Stimulated activated CD4-positive, alpha-beta T cell treated with anti-CD3 and anti-CD28 coated beads, TNF-alpha, amount 100 ng/mL, for 4 hours (primary cell): ENCODE measurements at places on chromosomes 6 and 20.

DNA sequence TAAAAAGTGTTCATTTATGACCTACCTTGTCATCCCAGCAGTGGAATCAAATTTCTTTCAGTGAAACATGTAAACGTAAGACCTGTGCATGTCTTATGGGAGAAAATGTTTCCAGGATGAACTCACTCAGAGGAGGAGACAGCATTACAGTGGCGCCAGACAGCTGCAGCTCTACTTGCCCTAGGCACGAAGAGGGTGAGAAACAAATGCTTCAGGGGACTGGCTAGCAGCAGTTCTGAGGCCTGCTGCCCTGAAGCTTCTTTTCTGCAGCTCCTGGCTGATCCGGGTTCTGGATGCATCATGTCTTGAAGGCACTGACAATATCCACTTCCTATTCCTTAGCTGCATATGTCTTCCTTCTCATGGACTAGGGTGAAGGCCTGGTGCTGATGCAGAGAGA is 120.2 kb downstream of the QRSL1 start:
- no peak for DNase-seq

- no peak for DNase-seq
Measured at GRCh38 chr6:42629845-42630244, 66.0 kb downstream of the UBR2 start.

- DNase-seq: no peak
Measured at GRCh38 chr6:73942592-73943186, 246.7 kb downstream of the CD109 start.

DNA sequence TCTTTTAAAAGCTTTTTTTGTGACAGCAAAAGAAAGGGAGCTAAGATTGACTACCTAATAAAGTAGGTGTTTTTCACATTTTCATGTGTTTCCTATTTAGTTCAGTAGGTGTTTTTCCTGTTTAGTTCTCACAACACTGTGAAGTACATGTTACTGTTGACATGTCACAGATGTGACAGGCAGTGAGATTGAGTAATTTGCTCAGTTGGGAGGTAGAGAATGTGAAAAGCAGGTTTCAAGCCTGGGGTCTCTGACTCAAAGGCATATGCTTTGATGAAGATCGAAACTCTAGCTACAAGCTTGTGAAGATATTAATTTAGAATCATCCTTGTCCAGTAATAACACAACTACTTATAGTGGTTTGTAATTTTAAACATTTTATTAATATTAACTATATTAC is 43.1 kb downstream of the SLX4IP start:
- no peak for DNase-seq

- DNase-seq: no peak
Measured at GRCh38 chr20:63747622-63748069, 8.1 kb downstream of the SLC2A4RG start.

- DNase-seq: no peak
Measured at GRCh38 chr20:53428588-53428987, 165.1 kb downstream of the ZNF217 start.
